Activated T-helper 2 cell treated with anti-CD3 and anti-CD28 coated beads, Interferon-gamma antibody, Interleukin-2, Interleukin-4, amounts not matched to agents 10 μg/mL and 5 μg/mL and 100 μg/mL, durations not matched to agents 14 hours and 24 hours and 36 hours (primary cell): ENCODE measurements at places on chromosomes 3 and 15.
A peak's percentile ranks its signal among the peaks of the same experiment; 100 is the strongest.

DNA sequence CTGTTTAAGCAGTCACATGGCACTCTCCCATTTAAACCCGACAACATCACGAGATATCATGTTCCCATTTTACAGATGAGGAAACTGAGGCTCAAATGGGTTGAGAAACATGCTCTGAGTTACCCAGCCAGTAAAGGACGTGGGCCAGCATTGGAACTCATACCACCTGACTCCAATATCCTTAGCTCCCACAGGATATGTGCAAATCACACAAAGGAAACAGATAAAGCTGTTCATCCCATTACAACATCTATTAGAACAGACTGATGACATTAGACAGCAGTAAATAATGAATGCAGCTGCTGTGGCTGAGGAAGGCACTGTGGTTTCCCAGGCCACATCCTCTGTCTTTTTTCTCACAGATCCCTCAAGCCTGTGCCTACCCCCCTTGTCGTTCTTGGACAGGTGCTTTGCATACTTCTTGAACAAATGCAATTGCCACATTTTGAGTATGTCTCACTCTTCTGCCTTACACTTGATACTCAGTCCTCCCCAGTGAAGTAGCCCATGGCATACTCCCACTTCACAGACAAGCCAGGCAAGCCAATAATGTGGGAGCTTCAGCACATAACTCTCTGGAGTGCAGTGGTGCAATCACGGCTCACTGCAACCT lies 17.7 kb downstream of the FRMD4B start:
- peak; percentile 20 for DNase-seq
- no peak overlapping the region for H3K27ac ChIP-seq
- no peak overlapping the region for H3K4me3 ChIP-seq
- H3K4me1 ChIP-seq: peaks cover 25% of the 10 kb centered on the region

- H3K36me3 ChIP-seq: no peaks in the 10 kb centered on the region
- DNase-seq: no peak
- H3K4me1 ChIP-seq: no peaks in the 10 kb centered on the region
- H3K27ac ChIP-seq: no peak overlapping the region
- no peak overlapping the region for H3K4me3 ChIP-seq
- peaks cover 10% of the 10 kb centered on the region for H3K27me3 ChIP-seq
These were observed 12.8 kb downstream of the PCSK6 start for GRCh38 chr15:101476756-101477155.

DNA sequence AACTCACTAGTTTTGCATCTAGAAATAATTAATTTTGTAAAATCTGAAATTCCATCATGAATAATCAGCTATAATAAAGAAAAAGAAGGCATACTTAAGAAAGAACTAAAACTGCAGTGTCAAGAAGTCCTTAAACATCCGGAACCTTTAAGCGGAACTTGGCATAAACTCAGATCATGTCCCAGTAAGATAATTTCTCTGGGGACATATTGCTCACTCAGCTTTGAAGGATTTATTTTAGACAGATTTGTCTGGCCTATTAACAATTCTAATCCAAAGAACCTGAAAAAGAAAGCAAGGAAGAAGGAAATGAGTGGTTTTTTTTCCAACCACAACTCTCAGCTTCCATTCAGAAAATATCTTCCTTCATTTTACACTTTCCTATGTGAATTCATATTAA lies 850.3 kb downstream of the ROBO1 start:
- no peak overlapping the region for H3K27ac ChIP-seq
- no peak for DNase-seq
- no peaks in the 10 kb centered on the region for H3K4me1 ChIP-seq
- H3K4me3 ChIP-seq: no peak overlapping the region
- no peaks in the 10 kb centered on the region for H3K36me3 ChIP-seq

GRCh38 chr3:107718547-107718946 lies 195.8 kb downstream of the BBX start:
- H3K27ac ChIP-seq: no peak overlapping the region
- no peaks in the 10 kb centered on the region for H3K4me1 ChIP-seq
- H3K27me3 ChIP-seq: no peaks in the 10 kb centered on the region

DNA sequence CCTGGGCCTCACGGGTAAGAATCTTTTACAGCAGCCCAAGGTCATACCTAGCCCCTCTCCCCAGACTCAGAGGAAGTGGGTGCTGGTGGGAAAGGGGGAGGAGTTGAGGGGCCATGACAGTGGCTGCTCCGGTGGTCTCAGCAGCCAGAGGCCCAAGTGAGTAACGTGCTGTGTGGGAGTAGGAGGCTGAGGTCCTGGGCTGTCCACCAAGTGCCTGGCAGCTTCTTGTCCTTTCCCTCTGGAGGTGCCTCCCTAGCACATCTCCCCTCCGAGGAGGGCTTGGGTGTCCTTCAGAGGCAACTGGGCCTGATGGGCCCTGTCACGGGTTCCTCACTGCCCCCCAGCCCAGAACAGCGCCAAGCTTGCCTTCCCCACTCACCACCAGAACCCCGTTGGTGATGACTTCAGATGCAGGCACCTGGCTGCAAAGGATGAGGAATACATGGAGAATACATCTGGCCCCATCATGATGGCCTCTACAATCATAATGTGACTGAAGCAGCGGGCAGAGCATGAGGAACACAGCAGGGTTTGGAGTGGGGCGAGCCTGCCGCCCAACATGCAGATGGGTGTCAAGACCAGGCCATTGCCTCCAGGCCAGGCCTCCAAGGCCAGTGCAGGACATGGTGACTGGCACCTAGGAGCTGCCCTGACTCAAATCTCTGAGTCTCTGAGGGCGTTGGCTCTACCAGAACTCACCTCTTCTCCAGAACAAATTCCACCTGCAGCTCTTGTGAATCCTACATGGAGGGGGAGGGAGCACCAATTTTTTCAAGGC lies 3.3 kb downstream of the PLA2G4F start:
- no peak overlapping the region for H3K27ac ChIP-seq
- no peaks in the 10 kb centered on the region for H3K36me3 ChIP-seq
- no peaks in the 10 kb centered on the region for H3K4me1 ChIP-seq
- H3K27me3 ChIP-seq: no peaks in the 10 kb centered on the region
- no peak overlapping the region for H3K4me3 ChIP-seq

- no peak overlapping the region for H3K27ac ChIP-seq
- no peaks in the 10 kb centered on the region for H3K27me3 ChIP-seq
- H3K36me3 ChIP-seq: no peaks in the 10 kb centered on the region
- no peak overlapping the region for H3K4me3 ChIP-seq
- DNase-seq: no peak
- no peaks in the 10 kb centered on the region for H3K4me1 ChIP-seq
These were observed 1161.4 kb downstream of the IGSF11 start for GRCh38 chr3:117873249-117873600.
